ENCODE measurements at places on chromosomes 2 and 18.

GRCh38 chr18:57015451-57015850 is 131.4 kb upstream of the BOD1L2 start:
- no peak for DNase-seq

DNA sequence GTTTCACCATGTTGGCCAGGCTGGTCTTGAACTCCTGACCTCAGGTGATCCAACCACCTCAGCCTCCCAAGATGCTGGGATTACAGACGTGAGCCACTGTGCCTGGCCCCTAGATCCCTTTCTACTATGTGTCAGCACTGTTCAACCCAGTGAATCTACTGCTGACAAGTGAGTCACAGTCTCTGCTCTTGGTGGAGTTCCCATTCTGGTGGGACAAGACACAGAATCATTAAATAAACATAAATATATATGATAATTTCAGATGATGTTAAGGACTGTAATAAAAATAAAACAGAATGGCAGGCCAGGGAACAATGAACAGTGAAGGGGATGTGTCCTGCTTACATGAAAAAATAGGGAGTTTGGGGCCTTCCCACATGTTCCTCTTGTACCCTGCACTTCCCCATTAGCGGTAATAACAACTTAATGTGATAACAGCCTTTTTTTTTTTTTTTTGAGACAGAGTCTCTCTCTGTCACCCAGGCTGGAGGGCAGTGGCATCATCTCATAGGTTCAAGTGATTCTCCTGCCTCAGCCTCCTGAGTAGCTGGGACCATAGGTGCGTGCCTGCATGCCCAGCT is 112.2 kb downstream of the CPO start:
- DNase-seq, result no peak

DNA sequence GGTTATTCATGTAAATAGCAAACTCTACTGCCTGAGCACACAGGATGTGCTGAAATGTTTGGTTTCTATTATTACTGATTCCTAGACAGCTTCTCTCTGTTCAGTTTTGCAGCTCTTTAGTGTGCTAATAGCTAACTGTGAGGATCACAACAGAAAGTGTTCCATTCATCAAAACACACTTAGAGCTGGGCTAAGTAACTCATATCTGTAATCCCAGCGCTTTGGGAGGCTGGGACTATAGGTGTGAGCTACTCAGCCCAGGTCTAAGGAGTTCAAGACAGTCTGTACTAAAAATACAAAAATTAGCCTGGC is 63.2 kb downstream of the MOGAT1 start:
- DNase-seq, result no peak

DNA sequence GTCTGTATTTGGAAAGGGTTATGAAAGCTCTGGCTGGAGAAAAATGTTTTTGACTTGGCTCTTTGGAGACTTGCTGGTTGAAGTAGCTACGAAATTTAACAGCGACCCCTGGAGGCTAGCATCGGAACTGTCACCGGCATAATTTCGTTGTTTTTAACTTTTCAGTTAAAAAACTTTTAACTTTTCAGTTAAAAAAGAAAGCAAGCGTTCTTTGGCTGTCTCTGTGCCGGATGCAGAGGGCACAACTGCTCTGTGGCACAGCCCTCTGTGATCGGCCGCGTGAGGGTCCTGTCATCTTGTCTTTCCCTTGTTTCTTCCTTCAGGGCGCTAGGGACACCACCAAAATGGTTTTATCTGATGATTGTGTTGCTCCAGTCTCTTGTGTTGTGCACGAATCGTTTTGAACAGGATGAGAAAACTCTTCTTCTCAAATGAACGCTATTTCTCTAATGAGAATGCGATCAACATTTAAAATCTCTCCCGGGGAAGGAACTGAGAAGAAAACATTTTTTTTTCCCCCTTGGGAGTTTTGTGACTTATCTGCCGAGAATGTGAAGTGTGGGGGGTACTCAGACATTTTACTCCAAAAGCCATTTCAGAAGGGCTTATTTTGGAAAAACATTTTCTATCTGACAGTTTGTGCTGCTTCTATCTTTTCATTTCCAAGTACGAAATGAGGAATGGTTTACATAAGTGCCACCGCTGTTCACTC is 57.1 kb downstream of the ADCYAP1 start:
- peak; percentile 31 for DNase-seq

GRCh38 chr2:10453905-10454298 is 5.8 kb upstream of the ODC1 start:
- no peak for DNase-seq

DNA sequence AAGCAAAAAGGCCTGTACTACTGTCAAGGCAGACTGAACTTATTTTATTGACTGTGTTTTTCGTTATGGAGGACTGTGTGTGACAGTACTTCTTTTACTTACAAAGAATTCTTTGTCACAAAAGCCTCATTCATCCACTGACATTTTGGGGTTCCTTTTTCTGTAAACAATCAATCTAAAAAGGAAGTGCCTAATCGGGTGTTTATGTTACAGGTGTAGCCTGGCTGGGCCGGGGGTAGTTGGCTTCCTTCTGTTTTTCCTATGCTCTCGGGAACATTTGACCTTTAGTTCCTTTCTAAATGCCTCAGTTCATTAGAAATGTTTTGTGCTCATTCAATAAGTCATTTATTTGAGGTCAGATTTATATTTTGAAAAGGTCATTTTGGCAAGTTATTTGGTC is 8.3 kb downstream of the ZCCHC2 start:
- DNase-seq, result no peak
